HS-5 (cell line): ENCODE measurements at places on chromosomes 16 and 17.

DNA sequence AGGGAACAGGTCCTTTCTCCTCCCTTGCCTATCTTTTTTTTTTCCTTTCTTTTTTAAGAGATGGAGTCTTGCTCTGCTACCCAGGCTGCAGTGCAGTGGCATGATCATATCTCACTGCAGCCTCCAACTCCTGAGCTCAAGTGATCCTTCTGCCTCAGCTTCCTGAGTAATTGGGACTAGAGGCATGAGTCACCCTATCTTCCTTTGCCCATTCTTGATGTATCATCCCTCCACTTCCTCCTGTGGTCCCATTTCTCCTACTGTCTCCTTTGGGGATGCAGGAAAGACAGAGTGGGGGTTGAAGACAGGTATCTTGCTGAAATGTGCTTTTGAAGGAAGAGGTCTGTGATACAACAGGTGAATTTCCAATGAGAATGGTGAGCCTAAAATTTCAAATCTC, 5.5 kb downstream of the MYO19 start:
- DNase-seq: no peak

- no peak for DNase-seq
These were observed 45.4 kb downstream of the SOX8 start for GRCh38 chr16:1026784-1027500.

GRCh38 chr17:56917559-56918296, 3.9 kb upstream of the TRIM25 start:
- no peak for DNase-seq

GRCh38 chr16:72481419-72481818, 309.5 kb upstream of the PMFBP1 start:
- no peak for DNase-seq

- DNase-seq: no peak
These were observed 196.8 kb downstream of the NTN1 start for GRCh38 chr17:9218064-9218635.

GRCh38 chr17:83051396-83052240, 27.8 kb upstream of the METRNL start:
- DNase-seq: peak; percentile 84

DNA sequence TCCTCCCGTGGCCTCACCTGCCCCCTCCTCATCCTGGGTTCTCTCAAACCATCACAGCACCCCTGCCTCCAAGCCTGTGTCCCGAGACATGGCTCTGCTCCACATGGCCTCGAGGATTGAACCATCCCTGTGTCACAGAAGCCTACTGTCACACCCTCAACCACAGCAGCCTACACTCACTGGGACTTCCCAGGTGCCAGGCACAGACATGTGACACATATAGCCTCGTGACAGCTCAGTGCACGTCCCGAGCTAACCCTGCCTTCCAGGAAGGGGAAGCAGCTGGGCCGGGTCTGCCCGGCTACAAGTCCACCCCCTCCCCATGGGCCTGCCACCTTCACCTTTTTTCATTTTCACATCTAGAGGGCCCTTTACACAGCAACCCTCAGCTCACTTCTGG, 238.3 kb downstream of the CPPED1 start:
- no peak for DNase-seq

- DNase-seq: no peak
These were observed 5.2 kb upstream of the PRSS21 start for GRCh38 chr16:2811703-2812471.
